ENCODE measurements at places on chromosomes 7 and 10. TPM values are rescaled to one million over a fixed set of nuclear protein-coding genes. Genes with fewer than 3 reads are reported as not detected.

CCDC146 gene
- 3.6 TPM for polyA plus RNA-seq

DNA sequence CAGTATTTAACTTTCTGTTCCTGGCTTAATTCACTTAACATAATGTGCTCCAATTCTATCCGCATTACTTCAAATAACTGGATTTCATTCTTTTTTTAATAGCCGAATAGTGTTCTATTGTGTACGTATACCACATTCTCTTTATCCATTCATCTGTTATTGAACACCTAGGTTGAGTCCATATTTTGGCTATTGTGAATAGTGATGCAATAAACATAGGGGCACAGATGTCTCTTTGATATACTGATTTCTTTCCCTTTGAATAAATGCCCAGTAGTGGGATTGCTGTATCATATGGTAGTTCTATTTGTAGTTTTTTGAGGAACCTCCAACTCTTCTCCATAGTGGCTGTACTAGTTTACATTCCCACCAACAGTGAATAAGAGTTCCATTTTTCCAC is 25.5 kb upstream of the TSPAN33 start:
- no peak for DNase-seq

GRCh38 chr7:98203261-98203963 is 7.8 kb upstream of the BHLHA15 start:
- no peak for DNase-seq

RHOBTB1 gene
- polyA plus RNA-seq: 12.5 TPM

ADRA2A gene
- polyA plus RNA-seq: not detected

DNA sequence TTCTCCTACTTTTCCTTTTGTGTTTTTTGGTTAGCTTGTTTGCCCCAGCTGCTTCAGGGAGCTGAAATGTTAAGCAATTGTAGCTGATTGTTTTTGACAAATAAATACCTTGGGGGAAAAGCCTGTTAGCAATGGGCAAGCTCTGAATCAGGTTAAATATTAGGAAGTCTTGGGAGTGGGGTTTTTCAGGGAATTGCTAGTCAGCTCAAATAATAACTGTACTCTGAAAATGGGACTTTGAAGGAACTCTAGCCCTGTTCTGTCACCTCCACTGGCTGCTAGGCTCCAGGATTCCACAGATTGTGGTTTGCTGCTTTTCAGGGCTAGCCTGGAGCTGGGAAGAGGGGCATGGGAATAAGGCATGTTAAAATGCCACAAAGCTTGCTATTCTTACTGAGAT is 39.5 kb downstream of the ADK start:
- DNase-seq: peak; percentile 25

ASZ1 gene
- polyA plus RNA-seq: 0.70 TPM

OR2A1 gene
- not detected for polyA plus RNA-seq

DNA sequence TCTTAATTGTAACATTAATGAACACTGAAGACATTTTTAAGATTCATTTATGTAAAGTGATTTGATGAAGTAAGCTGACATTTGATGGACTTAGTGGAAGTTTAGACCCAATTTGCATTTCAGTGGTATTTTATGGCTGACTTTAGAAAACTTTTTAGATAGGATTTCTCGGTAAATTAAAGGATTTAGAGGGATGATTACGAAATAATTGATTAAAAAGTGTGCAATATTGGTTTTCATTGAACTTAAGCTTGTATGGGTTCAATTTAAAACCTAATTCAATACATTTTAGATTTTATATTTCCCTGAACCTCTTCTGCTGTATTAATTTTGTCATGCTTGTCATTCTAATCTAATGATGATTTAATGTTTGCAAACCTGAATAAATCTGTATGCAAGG is 135.1 kb downstream of the SDK1 start:
- no peak for DNase-seq

DNA sequence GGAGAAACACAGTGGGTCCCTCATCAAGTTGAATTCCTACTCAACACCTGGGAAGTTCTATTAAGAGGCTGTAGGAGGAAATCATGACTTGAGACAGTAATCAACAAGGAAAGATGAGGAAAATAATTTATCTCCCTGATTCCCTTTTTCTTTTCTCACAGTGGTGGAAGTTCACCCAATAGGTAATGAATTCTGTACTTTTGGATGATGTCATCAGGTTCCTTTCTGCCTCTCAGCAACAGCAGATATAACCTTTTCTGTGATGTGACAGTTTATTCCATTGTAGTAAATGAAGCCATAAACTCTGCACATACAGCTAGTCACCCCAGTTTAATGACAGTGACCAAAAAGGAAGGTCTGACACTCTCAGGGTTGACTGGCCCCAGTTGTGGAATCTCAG is 1265.0 kb downstream of the NXPH1 start:
- no peak for DNase-seq

DNA sequence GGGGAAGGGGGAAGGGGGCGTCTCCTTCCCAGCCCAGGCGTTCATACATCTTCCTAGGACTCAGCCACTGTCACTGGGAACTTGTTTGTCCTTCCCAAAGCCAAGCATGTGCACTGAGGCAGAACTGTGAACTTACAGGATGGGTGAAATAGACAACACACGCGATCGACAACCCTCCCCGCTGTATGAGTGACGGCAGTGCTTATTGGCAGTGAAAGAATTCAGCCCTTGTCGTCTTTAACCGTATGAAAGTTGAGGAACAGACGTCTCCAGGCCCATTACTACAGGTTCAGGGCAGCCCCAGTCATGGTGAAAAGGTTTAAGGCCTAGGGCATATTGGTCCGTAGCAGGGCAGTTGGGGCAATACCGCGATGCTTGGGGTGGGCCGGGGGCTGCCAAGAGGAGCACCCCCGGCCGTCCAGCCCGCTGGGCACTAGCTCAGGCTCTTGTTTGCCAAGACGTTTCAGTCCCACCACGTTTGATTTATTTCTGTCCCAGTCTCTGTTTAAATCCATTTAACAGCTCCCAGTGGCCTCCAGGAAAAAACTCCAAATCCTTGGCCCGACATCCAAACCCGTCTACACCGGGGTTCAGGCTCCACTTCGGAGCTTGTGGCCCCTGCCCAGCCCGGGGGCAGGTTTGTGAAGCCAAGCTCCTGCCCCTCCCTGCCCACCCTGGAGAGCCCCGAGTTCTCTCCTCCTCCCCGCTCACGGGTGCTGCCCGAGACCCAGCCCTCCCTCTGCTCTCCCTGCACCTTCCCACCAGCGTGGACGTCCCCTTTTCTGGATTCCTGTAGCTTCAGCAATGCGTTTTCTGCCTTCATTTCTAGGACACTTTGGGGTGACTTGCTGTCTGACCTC is 159.8 kb downstream of the DNAJB6 start:
- no peak for DNase-seq

DNA sequence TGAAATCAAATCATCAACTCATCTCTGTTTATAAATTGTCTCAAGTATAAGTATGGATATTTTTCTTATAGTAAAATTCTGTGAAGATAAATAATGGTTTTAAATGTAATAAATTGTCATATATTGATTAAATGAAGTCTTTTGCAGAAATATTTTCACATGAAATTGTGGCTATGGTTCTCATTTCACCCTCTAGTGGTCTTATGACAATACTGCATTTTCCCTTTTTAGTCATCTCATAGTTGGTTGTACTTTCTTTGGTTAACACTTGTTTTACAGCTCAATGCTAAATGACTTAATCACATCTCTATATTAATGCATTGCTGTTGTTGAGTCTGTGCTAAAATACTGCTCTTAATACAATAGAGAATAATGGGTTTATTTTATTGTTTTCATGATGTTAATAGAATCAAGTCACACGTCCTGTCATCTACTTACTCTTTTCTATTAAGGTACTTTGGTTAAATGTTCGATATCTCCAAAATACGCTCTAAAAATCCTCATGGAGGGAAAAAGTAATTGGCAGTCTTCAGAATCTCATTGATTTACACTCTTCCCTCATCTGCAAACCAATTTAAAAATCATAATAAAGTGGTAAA is 38.0 kb upstream of the CACNA2D1 start:
- DNase-seq: peak; percentile 46

DNA sequence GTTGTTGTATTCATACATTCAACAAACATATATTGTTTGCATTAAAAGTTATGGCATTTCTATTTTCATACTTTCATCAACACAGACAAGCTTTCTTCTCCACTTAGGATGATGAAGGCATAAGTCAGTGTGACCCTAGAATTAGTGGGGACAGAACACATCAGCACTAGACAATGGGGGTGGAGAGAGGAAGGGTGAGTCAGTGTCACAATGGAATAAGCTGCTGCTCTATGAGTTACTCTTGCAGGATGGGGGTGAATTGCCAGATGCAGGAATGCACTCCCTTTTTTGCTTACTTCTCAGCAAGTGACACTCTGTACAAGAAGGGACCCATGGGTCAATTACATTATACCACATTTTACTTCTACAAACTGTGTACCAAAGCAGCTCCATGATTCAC is 74.0 kb downstream of the DGKI start:
- no peak for DNase-seq

GPER1 gene
- 1.7 TPM for polyA plus RNA-seq

GRCh38 chr10:44205067-44205466 is 179.8 kb downstream of the CXCL12 start:
- peak; percentile 69 for DNase-seq

GRCh38 chr10:121179006-121179405 is 327.8 kb downstream of the WDR11 start:
- DNase-seq: no peak

GRCh38 chr7:68409851-68410250 is 1188.4 kb upstream of the AUTS2 start:
- no peak for DNase-seq

EGFR gene
- not detected for polyA plus RNA-seq

SLC26A5 gene
- 0.12 TPM for polyA plus RNA-seq

- no peak for DNase-seq
Measured at GRCh38 chr10:71473671-71474599, 77.2 kb downstream of the CDH23 start.

GFRA1 gene
- 1.7 TPM for polyA plus RNA-seq

DNA sequence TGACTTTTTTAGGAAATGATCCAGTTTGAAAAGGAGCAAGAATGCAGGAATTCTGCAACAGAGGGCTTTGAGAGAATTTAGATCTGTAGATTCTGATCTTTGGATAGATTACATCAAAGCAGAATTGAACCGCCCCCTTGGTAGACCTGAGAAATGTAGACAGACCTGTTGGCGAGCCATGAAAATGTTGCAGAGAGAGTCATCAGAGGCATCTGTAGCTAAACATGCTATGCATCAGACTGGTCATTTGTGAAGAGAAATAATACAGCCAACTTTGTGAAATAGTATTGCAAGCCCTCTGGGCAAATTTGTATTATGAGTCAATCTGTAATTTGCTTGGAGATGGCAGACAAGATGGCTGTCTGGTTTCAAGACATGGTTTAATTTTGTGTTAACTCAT is 4.3 kb upstream of the C1GALT1 start:
- no peak for DNase-seq

AKR1D1 gene
- polyA plus RNA-seq: 0.18 TPM

GRCh38 chr7:3568516-3568915 is 267.5 kb downstream of the SDK1 start:
- DNase-seq: no peak

STEAP1 gene
- polyA plus RNA-seq: not detected

DNA sequence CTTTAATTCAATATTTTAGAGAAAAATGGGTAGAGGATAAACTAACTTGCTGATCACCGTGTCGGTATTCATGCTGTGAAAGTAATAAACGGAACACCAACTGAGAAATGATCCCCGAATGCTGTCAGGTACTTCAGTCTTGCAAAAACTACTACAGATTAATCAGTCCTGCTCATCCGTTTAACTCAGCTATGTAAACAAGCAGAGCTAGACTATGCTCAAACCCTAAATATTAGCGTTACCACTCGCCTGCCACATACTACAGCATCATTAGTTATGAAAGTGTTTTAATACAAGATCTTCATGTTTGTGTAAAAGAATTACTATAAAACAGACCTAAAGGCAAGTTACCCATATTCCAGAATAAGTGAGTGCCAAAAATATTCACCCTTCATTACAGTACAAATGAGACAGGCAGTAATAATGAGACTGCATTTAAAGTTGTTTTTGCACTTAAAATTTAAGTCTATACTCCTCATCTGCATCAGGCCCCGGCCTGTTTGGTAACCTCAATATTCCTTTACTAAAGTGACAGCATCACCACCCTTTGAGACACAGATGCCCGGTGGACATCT is 952 bp downstream of the DNMBP start:
- DNase-seq: no peak

TCAF2 gene
- 0.17 TPM for polyA plus RNA-seq

DNA sequence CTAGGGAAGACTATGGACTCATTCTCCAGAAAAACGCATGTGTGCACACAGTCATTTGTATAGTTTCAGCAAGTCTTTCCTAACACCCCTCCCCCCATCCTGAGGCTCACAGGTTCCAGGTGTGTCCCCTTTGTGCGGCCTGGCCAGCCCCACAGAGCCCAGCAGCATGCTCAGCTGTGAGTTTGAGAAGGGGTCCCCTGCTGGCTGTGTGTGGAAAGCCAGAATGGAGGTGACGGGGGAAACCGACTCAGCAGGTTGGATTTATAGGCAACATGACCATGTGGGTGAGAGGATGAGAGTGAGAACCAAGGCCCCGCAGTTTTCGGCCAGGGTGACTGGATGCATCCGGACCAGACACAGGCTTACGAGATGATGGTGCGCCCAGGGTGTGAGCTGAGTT is 9.9 kb downstream of the PTPRE start:
- DNase-seq: no peak

DNA sequence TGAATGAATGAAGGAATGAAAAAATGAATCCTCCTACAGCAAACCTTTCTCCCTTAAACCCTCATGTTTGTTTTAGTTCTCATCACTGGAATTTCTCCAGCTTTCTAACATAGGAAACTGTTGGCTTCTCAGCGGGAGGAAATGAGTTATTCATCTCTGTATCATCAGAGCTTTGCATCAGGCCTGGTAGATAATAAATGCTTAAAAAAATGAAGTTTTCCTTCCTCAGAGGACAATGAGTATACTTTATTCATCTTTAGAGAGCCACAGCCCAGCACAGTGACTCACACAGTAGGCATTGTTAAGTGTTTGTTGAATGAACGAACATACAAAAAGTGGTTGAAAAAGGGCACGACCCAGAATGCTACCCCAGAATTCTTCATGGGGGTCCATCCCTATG is 62.6 kb downstream of the COL13A1 start:
- peak; percentile 82 for DNase-seq

ANXA8 gene
- 0.92 TPM for polyA plus RNA-seq

VPS37D gene
- 19.8 TPM for polyA plus RNA-seq

TUBAL3 gene
- polyA plus RNA-seq: not detected

DNA sequence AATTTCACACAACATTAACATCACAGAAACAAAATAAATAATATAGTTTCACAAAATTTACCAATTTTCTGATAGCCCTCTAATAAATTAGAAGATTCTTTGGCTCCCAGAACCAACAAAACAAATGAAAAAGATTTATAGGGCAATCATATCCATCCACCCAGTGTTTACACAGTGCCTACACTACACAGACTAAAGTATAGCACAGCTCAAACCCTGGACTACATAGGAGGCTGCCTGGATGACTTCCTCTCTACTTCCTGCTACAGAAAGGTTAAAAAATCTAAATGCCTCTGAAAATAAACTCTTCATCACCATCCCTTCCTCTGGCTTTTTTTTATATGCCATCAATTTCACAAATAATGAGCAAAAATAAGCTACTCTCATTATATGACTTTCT is 28.4 kb downstream of the MPP7 start:
- DNase-seq: no peak
